CD4-positive, alpha-beta T cell treated with Interferon gamma for 1 hour (primary cell): ENCODE measurements at places on chromosomes 6 and 20.

DNA sequence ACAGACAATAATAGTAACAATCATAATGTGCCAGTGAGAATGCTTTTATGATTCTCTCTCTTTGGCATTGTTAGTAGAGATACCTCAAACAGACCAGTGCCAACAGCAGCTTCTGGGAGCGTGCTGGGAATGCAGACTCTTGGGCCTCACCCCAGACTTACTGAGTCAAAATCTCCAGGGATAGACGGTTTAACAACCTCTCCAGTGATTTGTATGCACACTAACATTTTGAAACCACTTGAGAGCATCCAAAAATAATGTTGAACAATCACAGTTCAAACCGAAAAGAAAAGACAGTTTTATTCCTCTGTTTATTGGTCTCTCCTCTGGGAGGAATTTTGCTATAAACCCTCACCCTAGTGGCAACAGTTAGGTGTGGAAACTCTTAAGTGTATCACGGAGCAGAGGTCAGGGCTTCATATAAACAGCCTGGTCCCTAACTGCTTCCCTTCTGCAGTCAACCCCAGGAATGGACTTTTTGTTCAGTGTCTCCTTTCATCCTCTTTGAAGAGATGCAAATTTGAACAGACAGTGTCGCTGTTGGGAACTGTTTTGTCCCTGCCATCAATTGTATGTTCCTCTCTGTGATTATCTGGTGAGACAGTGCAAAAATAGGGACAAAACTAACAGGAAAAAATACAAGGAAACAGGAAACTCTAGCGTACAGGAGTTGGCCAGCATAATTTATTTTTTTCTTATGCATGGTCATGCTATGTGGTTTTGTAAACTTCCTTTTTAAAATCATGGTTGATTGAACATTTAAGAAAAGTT is 162.4 kb upstream of the BTBD3 start:
- no peak for DNase-seq

- no peak for DNase-seq
Measured at GRCh38 chr6:10995114-10995707, 48.9 kb downstream of the ELOVL2 start.

DNA sequence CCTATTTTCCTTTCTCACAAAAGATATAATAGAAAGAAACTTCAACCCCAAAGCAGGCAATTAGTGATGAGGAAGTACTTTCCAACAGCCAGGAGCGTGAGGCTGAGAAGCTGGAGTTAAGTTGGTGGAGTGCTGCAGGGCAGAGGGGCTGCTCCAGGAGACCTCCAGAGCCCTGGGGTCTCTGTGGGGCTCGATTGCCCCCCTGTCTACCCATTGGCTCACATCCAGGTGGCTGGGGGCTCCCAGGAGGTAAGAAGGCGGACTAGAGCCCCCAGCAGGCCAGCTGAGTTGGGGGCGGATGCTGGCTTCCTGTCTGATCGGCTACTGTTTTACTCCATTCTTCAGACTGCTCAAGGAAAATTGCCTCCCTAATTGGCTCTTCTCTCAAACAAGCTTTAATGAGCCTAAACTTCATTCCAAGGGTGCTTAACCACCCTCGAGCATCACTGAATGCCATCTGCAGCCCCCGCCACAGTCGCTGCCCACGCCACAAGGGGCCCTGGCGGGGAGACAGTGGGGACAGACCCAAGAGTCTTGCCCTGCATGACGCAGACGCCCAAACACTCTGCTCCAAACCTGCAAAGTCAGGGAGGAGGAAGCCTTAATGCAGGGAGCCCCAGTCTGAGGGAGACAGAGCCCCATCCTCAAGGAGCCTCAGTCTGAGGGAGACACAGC is 78.6 kb downstream of the MDGA1 start:
- no peak for DNase-seq

DNA sequence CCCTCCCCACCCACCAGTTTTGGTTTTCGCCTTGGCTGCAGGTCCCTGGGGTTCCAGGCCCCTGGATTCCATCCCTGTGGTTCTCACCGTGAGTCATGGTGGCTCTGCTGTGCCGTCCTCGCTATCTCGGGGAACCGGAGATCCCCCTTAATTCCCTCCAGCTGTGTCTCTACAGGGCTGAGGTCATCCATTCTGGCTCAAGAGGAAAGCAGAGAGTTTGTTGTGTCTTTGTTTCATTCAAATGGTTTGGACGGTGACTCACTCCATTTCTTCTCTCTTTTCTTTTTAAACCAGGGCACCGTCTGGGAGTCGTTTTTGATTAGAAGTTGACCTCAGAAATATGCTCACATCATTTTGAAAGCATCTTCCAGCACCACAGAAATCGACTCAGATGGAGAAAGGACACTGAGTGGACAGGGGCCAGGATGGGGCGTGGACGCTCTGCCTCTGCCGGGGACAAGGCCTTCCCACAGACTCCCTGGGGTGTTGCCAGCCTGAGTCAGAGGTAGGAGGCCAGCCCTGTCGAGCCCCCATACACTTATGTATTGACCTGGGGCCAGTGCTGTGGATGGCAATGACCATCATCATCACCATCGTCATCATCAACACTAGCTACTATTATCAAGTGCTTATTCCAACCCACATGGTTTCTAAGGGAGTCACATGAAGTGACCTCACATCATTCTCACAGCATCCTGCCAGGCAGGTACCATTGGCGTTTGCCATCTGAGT is 176.2 kb downstream of the NFATC2 start:
- no peak for DNase-seq

- DNase-seq: no peak
Measured at GRCh38 chr6:137227871-137228302, 8.7 kb upstream of the IFNGR1 start.

DNA sequence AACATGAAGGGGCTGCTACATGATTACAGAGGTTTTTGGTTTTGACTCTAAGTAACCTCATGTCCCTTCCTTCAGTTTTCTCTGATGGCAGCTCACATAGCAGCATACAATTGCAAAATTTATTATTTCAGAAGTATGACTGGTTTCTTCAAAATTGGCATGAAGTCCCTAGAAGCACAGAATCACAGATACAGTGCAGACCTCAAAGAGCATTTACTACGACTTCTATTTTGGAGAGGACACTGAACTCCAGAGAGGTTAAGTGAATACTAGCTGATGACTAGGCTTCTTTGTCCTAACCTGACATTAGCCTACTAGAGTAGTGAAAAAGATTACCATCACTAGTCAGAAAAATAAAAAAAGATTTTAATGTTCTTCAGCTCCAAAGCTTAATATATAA is 664.3 kb downstream of the RFPL4B start:
- no peak for DNase-seq

GRCh38 chr6:165480916-165481315 is 171.5 kb upstream of the C6orf118 start:
- no peak for DNase-seq

DNA sequence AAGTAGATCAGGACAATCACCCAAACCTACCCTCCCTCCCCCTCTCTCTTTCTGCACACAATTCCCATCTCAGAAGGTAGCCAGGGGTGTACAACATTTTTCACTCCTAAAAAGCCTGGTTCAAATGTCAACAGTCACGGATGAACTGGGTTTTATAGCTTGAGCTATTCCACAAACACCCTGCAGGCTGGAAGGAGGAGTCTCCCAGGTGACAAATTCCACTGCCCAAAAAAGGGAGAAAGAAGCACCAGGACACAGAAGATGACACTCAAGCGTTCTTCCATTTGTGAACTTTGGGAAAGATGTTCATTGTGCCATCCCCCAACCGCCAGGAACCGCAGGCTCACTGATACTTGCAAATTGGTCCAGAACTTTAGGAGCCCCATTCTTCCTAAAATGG is 111.5 kb upstream of the NFATC2 start:
- DNase-seq: no peak

DNA sequence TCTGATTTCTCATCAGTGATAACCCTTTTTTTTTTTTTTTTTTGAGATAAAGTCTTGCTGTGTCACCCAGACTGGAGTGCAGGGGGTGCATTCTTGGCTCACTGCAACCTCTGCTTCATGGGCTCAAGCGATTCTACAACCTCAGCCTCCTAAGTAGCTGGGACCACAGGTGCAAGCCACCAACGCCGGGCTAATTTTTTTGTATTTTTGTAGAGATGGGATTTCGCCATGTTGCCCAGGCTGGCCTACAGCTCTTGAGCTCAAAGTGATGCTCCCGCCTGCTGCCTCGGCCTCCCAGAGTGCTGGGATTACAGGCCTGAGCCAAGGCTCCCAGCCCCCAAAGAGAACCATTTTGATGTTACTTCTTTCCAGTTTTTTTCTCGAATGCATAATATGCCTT is 2.2 kb downstream of the FABP7 start:
- DNase-seq: no peak

GRCh38 chr20:58907320-58908137 is 55.0 kb downstream of the GNAS start:
- peak; percentile 89 for DNase-seq

DNA sequence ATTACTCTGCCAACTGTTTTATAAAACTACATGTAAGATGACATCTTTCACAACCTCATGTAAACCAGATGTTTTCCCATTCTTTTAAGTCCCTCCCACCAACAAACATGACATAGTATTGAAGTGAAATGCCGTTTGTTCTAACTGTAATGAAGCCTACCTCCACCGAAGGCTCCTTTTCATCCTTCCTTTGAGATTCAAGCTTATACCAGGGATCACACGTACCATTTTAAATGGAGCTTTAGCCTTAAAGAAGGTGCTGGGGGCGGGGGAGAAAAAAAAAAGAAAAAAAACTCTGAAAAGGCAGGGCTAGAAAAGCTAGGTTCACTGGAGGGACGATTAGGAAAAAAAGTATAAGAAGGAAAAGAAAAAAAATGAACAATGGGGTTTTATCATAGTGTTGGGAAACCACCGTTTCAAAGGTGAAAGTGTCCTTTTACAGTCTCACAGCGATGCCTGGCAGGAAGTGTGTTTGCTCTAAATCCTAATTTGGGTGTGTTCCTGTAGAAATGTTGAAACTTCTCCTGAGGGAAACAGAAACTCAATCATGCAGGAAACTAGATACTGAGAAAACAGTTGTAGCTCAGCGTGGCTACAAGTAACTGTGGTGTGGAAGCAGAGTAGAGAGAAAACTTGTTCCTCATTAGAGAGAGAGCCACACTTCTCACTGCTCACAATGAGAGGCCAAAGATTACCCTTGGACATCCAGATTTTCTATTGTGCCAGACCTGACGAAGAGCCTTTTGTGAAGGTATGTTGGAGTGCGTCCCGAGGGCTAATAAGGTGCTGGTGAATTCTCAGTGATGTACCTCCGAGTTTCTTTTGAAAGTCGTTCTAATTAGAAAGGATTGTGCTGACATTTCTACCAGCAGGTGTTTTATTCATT is 37.6 kb upstream of the HINT3 start:
- peak; percentile 44 for DNase-seq

DNA sequence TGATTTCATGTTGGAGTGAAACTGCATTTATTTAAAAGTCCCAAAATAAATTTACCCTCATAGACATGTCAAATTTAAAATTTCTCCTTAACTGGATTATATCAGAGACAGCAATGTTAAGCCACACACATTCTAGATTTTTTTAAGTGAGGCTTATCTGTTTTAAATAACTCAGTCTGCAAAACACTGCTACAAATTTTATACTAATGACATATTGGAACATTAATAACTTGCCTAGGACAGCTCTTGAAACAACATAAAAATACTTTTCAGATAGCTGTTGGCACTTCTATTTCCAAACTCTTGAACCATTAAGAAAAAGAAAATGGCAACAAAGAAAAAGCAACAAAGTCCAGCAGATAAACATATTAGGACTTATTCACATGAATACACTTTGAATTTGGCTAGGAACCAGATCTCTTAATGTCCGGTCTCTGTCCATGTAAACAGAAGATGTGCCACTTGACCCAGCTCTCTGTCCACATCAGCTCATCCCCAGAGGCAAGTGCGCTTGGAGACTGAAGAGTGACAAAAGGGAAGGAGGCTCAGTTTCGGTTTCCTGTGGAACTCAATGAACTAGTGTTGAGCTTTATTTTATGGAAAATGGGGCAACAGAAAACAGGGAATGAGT is 219.3 kb upstream of the THBS2 start:
- no peak for DNase-seq

GRCh38 chr20:22795871-22796270 is 211.5 kb upstream of the FOXA2 start:
- DNase-seq: no peak

DNA sequence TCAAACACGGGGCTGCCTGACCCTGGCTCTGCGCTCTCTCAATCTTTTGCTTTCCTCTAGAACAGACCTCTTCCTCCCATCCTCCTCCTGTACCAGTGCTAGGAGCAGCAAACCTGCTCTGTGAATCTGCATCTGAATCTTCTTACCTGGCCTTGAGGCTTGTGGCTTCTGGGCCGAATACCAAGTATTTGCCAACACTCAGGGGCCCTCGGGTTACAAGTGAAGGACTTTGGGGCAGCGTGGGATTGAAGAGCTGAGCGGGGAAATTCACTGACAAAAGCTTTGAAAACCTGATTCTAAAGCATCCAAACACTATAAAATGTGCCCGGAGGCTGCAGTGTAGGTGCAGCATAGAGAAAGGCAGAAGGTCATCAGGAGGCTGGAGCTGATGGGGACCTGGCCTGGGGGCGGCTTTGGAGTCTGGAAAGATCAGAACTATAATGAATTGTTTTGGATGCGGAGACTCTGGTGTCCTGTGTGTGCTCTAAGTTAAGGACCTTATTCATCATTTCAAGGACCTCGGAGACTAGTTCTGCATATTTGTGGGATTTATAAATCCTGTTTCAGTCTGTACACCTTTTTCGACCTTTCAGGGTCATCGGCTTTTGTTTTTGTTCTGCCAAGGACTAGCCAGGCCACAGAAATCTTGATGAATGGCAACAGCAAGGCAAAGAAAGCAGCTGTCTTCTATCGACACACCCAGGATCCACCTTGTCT is 16.4 kb upstream of the IGF2R start:
- no peak for DNase-seq

- no peak for DNase-seq
Measured at GRCh38 chr20:16107172-16107870, 465.9 kb downstream of the KIF16B start.

DNA sequence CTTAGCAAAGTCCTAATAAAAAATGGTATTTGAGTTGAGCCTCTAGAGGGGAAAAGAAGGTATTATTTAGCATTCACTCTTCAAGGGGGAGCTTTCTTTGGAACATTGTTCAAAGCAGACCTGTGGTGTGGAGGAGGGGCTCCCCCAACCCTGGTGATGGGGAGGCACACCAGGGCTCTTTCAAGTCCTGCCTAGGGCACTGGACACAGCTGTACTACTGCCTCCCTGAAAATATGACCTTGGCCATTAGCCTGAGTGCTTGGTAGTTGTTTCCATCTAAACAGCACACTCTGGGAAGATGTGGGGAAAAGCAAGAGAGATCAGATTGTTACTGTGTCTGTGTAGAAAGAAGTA is 215.1 kb upstream of the CNR1 start:
- no peak for DNase-seq
